ENCODE measurements at places on chromosomes 6 and 20.

GRCh38 chr6:143607974-143608373 is 69.8 kb upstream of the PHACTR2 start:
- DNase-seq = no peak

DNA sequence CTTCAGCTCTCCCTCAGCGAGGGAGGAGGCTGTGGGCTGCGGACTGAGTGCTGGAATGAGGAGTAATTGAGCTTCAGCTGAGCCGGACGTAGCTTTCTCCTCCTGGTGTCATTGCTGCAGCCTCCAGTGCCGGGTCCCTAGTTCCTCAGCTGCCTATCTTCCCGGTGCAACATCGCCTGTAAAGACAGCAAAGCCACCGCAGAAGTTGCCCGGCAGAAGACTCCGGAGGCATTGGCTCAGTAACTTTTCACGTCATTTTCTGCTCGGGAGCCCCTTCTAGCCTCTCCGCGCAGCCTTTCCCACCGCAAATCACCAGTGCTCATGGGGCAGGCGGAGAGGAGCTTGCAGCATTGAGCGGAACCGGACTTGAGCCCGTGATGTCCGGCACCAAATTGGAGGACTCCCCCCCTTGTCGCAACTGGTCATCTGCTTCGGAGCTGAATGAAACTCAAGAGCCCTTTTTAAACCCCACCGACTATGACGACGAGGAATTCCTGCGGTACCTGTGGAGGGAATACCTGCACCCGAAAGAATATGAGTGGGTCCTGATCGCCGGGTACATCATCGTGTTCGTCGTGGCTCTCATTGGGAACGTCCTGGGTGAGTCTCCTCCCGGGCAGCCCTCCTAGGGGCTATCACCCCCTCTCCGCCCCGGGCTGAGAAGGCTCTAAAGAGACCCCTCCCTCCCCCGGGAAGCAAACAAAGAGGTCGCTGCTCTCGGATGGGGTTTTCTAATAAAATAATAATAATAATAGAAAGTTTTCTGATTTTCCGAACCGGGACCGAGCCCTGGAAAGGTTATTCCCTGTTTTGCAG is at the start of gene HCRTR2:
HCRTR2 (plus strand) TSS at position 305 of the 816 bp plus-strand sequence; CDS start at position 378, 73 bp downstream.
- no peak for DNase-seq

- DNase-seq = no peak
Observed at GRCh38 chr20:868279-868678, 34.8 kb downstream of the FAM110A start.

- DNase-seq = no peak
Observed at GRCh38 chr6:126650931-126651330, 311.0 kb downstream of the CENPW start.

DNA sequence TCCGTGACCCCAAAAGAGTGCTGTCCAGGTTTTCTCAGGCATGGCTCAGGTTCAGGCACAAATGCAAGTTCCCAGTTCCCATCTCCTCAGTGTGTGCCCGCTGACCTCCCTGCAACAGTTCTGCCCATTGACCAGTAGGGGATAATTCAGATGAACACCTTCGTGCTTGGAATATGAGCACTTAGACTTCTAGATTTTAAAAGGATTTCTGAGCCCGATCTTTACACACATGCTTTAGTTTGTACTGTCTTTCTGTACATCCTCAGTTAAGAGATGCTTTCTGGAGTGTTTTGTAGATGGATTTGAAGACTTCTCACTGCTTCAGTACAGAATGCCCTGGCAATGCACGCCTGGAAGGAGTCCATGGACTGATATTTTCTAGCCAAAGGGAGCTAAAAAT is 239.6 kb upstream of the PLCB4 start:
- DNase-seq = no peak

DNA sequence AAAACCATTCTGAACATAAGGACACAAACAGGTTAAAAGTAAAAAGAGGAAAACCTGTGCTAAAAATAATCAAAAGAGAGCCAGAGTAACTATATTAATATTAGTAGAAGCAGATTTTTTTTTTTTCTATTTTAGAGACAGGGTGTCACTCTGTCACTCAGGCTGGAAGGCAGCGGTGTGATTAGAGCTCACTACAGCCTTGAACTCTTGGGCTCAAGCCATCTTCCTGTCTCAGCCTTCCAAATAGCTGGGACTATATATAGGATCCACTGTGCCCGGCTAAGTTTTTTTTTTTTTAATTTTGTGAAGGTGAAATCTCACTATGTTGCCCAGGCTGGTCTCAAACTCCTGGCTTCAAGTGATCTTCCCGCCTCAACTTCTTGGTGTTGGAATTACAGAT is 33.4 kb upstream of the PLN start:
- DNase-seq = no peak

GRCh38 chr6:85676086-85676729 is 33.5 kb upstream of the SYNCRIP start:
- no peak for DNase-seq

DNA sequence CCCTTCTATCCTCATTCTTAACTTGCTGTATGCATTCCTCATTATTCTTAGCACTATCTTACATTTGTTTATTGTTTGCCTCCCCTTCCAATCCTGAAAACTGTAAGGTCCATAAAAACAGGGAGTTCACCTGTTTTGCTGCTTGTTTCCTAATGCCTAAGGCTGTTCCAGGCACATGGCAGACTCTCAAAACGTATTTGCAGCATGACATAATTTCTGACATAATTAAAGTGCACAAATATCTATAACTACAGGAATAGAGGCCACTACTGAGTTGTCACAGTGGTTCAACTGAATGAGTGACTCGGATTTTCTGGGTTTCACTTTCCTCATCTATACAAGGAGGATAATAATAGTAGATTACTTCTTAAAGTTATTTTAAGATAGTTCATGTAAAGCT is 83.0 kb downstream of the HFE start:
- no peak for DNase-seq

DNA sequence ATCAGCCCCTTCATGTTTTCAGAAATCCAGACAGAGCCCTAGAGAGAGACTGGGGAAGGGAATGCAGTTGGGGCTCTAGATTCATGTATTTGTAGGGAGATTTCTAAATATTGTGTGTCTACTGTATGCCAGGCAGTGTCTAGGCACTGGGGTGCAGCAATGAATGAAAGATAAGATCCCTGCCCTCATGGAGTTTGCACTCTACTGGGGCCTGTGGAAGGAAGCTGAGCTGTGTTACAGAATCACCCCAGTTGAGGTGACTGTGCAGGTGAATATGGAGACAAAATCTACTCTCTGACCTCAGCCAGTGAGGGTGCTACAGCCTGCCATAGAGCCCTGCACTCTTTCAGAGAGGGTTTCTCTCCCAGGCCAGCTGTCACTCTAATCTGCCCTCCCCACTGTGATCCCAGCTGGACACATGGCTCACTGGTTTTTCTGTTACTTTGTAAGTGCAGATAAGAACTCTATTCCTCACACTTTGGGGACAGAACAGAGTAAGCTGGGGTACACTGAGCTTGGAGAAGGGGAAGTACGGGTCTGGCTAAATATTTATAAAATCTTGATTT is 69.2 kb upstream of the E2F3 start:
- DNase-seq = no peak

GRCh38 chr6:71383901-71384489 is 95.4 kb downstream of the OGFRL1 start:
- peak; percentile 55 for DNase-seq

DNA sequence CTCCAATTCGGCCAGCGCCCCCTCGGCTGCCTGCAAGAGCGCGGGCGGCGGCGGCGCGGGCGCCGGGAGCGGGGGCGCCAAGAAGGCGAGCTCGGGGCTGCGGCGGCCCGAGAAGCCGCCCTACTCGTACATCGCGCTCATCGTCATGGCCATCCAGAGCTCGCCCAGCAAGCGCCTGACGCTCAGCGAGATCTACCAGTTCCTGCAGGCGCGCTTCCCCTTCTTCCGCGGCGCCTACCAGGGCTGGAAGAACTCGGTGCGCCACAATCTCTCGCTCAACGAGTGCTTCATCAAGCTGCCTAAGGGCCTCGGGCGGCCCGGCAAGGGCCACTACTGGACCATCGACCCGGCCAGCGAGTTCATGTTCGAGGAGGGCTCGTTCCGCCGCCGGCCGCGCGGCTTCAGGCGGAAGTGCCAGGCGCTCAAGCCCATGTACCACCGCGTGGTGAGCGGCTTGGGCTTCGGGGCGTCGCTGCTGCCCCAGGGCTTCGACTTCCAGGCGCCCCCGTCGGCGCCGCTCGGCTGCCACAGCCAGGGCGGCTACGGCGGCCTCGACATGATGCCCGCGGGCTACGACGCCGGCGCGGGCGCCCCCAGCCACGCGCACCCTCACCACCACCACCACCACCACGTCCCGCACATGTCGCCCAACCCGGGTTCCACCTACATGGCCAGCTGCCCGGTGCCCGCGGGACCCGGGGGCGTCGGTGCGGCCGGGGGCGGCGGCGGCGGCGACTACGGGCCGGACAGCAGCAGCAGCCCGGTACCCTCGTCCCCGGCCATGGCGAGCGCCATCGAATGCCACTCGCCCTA is 963 bp downstream of the FOXF2 start:
- peak; percentile 55 for DNase-seq

Data from inflammatory macrophage (primary cell).